Pericardium fibroblast (primary cell): ENCODE measurements at places on chromosomes 12 and 14. TPM values are rescaled to one million over a fixed set of nuclear protein-coding genes. Genes with fewer than 3 reads are reported as not detected.

Gene ASCL1
- total RNA-seq, result not detected in 2 replicates

Gene PRPF40B
- total RNA-seq, result 7.3 and 7.6 TPM in 2 replicates

Gene CISTR
- total RNA-seq, result not detected in 2 replicates

Gene DIO3
- not detected in 2 replicates for total RNA-seq

Gene LAG3
- 0.43 TPM in 1 of 2 replicates, not detected in the other for total RNA-seq

Gene TAS2R8
- total RNA-seq, result not detected in 2 replicates

Gene SLC25A21
- not detected in 2 replicates for total RNA-seq

Gene VRTN
- not detected in 2 replicates for total RNA-seq

Gene HOTAIR
- 0.12 TPM in 1 of 2 replicates, not detected in the other for total RNA-seq
